ENCODE measurements at places on chromosomes 5 and 9.
A peak's percentile ranks its signal among the peaks of the same experiment; 100 is the strongest.

GRCh38 chr5:33270671-33271070 is 170.1 kb upstream of the TARS1 start:
- no peak for DNase-seq

DNA sequence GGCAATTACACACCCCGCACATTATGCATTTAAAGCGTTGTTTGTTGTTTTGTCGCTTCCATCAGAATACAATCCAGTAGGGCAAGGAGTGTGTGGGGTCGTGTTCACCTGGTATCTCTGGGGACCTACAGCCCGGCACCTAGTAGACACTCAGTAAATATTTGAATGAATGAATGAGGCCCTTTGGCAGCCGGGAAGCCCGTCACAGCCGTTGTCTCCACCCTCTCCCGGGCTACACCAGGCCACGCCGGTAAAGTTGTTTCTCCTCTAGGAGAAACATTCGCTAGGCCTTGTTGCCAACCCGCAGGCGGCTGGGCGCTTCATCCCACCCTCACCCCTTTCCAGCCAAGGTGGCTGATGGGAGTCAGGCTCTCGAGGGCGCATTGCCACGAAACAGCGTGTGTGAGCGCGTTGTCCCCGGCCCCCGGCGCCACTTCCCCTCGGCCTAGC is 876 bp upstream of the JAK2 start:
- no peak for DNase-seq

DNA sequence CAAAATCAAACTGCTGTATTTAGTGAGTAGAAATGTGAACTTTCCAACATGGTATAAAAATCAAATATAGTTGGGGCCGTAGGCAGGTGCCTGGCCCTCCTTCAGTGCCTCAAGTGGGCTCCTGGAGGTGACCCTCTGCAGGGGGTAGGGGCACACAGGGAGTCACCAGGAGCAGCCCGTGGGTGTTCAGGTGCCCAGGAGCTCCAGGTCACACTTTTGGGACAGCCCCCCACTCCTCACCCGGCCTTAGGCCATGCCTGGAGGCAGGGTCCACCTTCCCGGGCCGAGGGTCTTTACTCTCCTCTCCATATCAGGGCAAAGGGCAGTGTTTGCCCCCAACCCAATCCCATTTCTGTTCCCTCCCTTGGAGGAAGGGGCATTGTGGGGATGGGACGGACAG is 108.0 kb upstream of the MTAP start:
- DNase-seq = no peak

- DNase-seq = no peak
Observed at GRCh38 chr5:37055383-37055990, 178.9 kb downstream of the NIPBL start.

- DNase-seq = no peak
Observed at GRCh38 chr5:35393901-35394300, 163.6 kb upstream of the PRLR start.

GRCh38 chr5:150081541-150082283 is 4.6 kb downstream of the CSF1R start:
- peak; percentile 64 for DNase-seq

DNA sequence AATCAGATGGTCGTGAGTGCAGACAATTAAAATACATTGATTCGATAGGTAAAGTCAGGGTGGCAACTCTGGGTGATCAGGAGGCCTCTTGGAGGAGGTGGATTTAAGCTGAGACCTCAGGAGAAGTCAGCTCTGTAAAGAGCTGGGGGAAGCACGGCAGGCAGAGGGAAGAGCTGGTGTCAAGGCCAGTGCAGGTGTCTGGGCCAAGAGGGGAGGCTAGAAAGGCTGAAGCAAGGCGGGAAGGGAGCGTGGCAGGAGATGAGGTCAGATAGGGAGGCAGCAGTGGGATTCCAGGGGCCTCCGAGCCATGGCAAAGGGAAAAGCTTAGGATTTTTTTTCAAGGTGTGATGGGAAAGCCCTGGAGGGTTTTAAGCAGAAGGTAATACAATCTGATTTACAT is 178.7 kb downstream of the FSTL4 start:
- DNase-seq = no peak

DNA sequence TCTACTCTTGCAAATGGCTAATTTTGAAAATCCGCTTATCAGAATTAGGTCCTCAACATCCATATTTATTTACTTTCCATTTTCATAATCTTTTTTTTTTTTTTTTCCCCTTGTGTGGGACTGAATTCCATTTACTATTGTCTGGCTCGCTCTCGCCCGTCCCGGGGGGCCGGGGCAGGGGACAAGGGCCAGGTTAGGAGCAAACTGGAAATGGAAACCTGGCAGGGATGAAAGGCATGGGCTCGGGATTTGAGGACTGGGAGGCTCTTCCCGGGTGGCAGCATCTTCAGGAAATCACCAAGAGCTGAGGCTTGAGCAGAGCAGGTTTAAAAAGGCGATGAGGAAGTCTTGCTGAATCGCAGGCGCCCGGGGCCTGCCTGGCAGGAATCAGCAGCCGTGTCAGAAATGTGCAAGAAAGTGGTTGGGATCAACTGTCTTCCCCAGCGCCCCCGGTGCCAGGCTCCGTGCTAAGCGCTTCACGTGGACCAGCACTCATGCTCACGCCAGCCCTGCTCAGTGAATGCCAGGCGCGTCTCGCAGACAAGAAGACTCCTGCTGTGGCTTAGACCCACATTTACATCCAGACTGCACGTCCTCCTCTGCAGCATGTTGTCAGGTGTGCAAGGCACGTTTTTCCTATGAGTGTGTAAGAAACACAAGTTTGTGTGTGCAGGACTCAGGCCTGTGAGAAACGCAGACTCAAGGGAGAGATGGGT is 66.3 kb upstream of the UNC5A start:
- DNase-seq = no peak

DNA sequence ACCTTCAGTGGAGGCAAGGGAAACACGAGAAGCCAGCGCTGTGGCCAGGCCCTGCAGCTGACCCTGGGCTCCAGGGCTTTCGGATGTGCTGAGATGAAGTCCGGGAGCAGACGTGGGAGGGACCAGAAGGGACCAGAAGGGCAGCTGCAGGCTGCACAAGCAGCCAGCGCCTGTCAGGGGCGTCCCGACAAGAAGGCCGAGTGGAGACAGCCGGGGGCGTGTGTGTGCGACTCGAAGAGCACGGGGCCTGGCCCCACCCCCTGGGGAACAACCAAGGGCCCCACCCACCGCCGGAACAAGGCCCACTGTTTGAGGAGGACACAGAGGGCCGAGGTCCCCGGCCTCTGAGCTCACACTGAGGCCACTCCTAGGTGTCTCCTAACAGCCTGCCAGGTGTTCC is 31.4 kb downstream of the SLC12A7 start:
- no peak for DNase-seq

- DNase-seq = no peak
Observed at GRCh38 chr5:2747363-2748162, 3.9 kb downstream of the IRX2 start.

DNA sequence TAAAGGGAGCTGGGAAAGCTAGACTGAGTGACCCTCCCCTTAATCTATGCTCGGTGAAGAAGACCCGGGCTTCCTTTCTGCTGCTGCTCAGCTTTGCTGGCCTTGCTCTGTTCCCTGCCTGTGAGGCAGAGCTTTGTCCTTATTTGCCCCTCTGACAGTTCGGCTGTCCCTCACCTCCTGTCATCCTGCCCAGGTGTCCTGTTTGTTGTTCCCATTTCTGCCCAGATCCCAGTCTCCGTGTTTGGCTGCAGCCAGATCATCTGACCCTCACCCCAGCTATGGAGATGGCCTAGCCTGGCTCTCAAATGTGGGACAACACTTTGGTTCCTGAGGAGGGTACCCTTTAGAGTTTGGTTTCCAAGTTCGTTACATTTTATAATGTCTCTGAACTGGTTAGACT is 20.2 kb downstream of the OTULIN start:
- no peak for DNase-seq

- no peak for DNase-seq
Observed at GRCh38 chr5:16671208-16671607, 54.4 kb upstream of the RETREG1 start.

- DNase-seq = no peak
Observed at GRCh38 chr5:163439092-163439425, 1.7 kb downstream of the CCNG1 start.

DNA sequence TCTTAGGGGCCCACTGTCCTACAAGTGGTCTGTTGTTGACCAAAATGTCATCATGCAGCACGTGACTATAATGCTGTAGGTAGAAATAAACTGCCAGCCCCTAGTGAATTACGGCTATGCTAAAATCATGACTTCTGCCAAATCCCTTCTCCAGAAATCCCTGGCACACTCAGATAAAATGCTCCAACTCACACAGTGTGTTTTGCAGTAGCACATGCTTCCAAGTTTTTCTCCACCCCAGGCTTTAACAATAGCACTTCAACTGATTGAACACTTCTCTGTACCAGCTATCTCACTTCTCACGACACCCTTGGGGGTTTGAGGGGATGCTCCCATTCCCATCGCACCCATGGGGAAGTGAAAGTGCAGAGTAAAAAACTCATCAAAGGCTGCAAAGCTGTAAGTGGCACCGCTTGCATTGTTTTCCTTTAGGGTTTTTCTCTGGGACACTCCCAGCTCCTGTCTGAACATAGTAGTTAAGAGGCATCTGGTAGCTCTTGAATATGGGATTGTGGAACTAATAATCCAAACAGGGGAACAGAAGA is 151.0 kb upstream of the SLC24A2 start:
- DNase-seq = no peak

- no peak for DNase-seq
Observed at GRCh38 chr9:86186696-86187095, 72.8 kb downstream of the C9orf153 start.

DNA sequence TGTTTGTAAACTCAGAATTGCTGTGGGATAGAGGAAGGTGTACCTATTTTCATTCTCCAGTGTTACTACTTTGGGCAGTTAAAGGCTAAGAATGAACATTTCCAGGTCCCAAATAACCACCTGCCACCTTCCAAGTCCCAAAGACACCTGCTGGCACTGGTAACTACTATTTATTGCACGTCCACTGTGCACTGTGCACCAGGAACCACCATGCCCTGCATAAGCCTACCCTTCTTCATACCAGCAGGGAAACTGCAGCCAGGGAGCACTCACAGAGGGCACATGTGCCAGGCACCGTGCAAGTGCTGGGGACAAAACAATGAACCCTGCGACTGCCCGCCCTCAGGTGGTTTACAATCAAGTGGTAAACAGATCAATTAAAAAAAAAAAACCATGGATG is 34.9 kb downstream of the RAPGEF1 start:
- DNase-seq = no peak

DNA sequence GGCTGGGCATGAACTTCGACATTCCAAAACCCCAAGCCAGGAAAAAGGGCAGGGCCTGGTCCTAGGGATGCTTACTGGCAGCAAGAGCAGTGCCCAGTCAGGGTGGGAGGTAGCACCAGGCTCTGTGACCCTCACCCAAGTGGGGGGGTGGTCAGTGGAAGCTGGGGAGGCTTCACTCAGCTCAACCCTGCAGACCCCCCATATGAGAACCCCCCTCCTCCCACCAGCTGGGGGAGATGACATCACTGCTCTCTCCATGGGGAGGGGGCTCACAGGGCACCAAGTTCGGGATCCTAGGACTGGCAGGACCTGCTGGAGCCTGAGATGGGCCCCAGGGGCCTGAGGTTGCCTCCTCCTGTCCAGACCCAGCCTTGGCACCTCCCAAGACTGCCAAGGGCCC is 4.7 kb downstream of the DNLZ start:
- DNase-seq = no peak

DNA sequence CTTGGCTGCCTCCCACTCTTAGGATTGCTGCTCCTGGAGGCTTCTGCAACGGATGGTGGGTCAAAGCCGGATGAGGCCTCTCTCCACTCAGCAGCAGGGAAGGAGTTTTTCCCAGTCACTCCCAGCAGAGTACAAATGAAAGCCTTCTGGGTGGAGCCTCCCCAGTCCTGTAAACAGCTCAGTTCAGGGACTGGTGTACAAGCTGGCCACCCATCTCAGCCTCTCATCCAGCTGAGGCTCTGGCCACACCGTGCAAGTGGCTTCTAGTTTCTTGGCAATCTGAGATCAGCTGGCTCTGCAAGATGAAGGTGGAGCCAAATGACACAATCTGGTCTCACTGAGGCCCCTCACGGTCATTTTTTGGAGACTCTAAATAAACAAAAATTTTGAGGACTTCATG is 10.0 kb downstream of the GPX3 start:
- DNase-seq = no peak

GRCh38 chr5:172229904-172230303 is 35.9 kb downstream of the EFCAB9 start:
- DNase-seq = no peak

GRCh38 chr9:133949486-133950061 is 42.5 kb downstream of the VAV2 start:
- no peak for DNase-seq

DNA sequence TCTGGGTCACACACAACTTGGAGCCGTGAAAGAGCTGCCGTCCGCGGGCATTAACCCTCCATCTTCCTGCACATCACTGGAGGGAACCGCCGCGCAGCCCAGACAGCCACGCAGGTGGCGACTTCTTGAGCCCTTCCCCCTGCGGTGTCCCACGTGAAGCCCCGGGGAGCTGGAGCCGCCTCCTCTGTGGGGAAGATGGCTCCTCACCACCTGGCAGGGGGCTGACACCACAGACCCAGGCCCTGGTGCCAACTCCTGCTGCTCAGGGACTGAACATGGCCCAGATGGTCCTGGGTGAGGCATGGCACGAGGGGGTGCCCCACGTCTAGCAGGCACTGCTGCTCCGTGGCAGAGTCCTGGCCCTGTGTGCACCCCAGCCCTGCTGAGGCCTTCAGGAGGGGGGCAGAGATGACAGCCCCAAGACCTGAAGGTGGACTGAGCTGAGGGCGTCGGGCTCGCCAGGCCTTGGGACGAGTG is 38.9 kb downstream of the NDUFS6 start:
- DNase-seq = no peak

GRCh38 chr9:74071502-74071901 is 425.6 kb upstream of the RORB start:
- no peak for DNase-seq

DNA sequence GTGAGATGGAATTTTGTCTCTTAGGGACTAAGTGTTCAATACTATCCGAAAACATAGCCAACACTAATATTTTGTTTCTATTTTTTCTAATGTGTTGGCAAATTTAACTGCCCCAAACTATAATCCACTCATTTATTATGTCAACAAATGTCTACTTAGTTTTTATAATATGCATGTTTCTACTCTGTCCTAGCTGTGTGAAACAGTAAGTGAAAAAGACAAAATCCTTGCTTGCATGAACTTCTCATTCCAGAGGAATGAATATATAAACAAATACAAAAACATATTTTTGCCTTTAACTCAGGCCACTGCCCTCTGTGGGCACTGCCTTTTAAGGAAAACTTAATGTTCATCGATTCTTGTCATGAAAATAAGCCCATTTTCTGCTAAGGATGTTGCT is 1275.4 kb upstream of the CDH18 start:
- no peak for DNase-seq

DNA sequence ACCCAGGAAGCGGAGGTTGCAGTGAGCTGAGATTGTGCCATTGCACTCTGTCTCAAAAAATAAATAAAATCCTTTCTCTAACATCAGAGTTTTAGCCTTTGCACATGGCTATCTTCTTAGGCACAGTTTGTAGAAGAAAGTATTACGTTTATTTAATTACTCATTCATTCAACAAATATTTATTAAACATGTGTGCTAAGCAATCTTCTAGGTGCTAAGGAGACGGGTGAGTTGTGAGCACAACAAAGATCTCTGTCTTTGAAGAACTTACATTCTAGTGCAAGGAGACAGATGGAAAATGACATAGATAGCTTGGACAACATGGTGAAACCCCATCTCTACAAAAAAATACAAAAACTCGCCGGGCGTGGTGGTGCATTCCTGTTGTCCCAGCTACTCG is 122.3 kb upstream of the MYO10 start:
- no peak for DNase-seq
